ENCODE measurements at places on chromosomes 7 and 10. TPM values are rescaled to one million over a fixed set of nuclear protein-coding genes. Genes with fewer than 3 reads are reported as not detected.

The ICA1 gene
- total RNA-seq: 4.7 TPM

The FAM171A1 gene
- total RNA-seq: 4.3 TPM

The CHRM2 gene
- not detected for total RNA-seq

The AGR3 gene
- not detected for total RNA-seq

The PHKG1 gene
- total RNA-seq: under 0.01 TPM

The COBL gene
- total RNA-seq: 9.3 TPM

The DNAJC2 gene
- total RNA-seq: 15.0 TPM

The ZNF853 gene
- 0.15 TPM for total RNA-seq

The IKZF1 gene
- not detected for total RNA-seq

The TEX36 gene
- not detected for total RNA-seq

The CROT gene
- total RNA-seq: 19.3 TPM

The MMP21 gene
- not detected for total RNA-seq

The DLX5 gene
- not detected for total RNA-seq

The NCF1 gene
- not detected for total RNA-seq

The HECTD2 gene
- total RNA-seq: 5.5 TPM

The CLDN3 gene
- not detected for total RNA-seq

The KIF11 gene
- 33.6 TPM for total RNA-seq

The WEE2 gene
- total RNA-seq: not detected

The ADAM8 gene
- total RNA-seq: 0.73 TPM

The MALRD1 gene
- total RNA-seq: not detected

The OR2A14 gene
- not detected for total RNA-seq

The KEL gene
- not detected for total RNA-seq

The SYCE1 gene
- not detected for total RNA-seq

The TBATA gene
- total RNA-seq: not detected

The SAMD9L gene
- 38.7 TPM for total RNA-seq

The TEX47 gene
- not detected for total RNA-seq

The TMEM176A gene
- not detected for total RNA-seq

The HOXA7 gene
- not detected for total RNA-seq

The IL6 gene
- 16.8 TPM for total RNA-seq

The SPDYE2 gene
- not detected for total RNA-seq

The C10orf105 gene
- not detected for total RNA-seq

The CSTF2T gene
- total RNA-seq: 32.3 TPM

The ARHGAP19 gene
- 9.7 TPM for total RNA-seq

The AMPH gene
- total RNA-seq: 1.00 TPM

The NRAP gene
- under 0.01 TPM for total RNA-seq

The ASB10 gene
- total RNA-seq: not detected

The LBX1 gene
- not detected for total RNA-seq

The PNLIP gene
- total RNA-seq: not detected

The SVOPL gene
- not detected for total RNA-seq

The HSPA12A gene
- total RNA-seq: 36.0 TPM

The OR2A5 gene
- total RNA-seq: not detected

The ZNF425 gene
- total RNA-seq: 1.7 TPM

The FZD1 gene
- total RNA-seq: 3.3 TPM

The IL2RA gene
- total RNA-seq: not detected

The TMEM229A gene
- total RNA-seq: not detected

The GIMAP4 gene
- not detected for total RNA-seq

The GNAT3 gene
- total RNA-seq: not detected

The SUGCT gene
- 3.7 TPM for total RNA-seq

The CDC14C gene
- under 0.01 TPM for total RNA-seq

The ZNF33B gene
- 4.8 TPM for total RNA-seq

The EGFR gene
- total RNA-seq: 0.33 TPM

The MKI67 gene
- total RNA-seq: 43.0 TPM

The PIK3CG gene
- total RNA-seq: not detected

The ITGA8 gene
- not detected for total RNA-seq
